ENCODE measurements at places on chromosomes 1 and 21. TPM values are rescaled to one million over a fixed set of nuclear protein-coding genes. Genes with fewer than 3 reads are reported as not detected.

DNA sequence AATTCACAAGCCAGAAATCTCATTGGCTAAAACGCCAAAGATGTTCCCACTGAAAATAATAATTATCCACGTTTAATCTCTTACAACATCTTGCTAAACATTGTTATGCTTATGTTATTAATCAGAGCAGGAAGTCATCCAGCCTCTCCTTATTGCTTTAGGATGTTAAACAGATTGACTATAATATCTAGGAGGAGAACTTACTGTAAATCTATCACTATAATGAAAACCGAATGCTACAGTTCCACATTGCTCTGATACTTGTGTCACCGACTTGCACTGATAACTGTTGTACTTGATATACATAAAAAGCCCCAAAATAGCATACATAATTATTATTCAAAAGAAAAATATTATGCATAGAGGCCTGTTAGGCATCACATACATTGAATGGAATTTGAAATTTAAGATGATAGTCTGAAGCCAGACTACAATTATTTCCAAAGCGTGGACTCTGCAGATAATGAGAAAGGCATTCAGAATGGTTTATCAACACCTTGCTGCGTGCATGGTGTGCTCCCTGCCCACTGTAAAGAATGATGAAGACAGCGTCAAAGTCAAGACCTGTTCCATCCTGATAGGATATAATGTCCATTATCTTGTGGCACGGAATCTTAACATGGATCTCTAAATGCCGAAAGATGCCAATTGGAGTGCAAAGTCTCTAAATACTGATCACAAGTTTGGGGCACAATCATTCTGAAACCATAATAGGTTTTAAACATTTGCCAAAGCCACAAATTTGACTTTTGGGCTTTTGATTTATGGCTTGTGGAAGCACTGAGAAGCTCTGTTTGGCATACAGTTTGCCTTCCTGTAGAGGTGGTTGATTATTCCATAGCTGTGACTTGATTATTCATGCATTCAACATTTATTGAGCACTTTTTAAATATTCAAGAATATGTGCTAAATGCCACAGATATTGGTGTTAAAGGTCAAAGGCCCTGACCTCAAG, 71.3 kb downstream of the CRB1 start:
- no peak for DNase-seq

GRCh38 chr1:12275370-12275769, 45.5 kb downstream of the VPS13D start:
- no peak for DNase-seq

Gene SLAMF7
- total RNA-seq, result 8.1 TPM

Gene KIF26B
- not detected for total RNA-seq

Gene GOLT1A
- total RNA-seq, result 0.39 TPM

GRCh38 chr1:45957684-45958083, 154.3 kb downstream of the MAST2 start:
- no peak for DNase-seq

GRCh38 chr21:35062016-35062415, 12.9 kb upstream of the RUNX1 start:
- no peak for DNase-seq

All from CD4-positive, alpha-beta memory T cell (primary cell).